ENCODE measurements at places on chromosomes 6 and 20. TPM values are rescaled to one million over a fixed set of nuclear protein-coding genes. Genes with fewer than 3 reads are reported as not detected.

DNA sequence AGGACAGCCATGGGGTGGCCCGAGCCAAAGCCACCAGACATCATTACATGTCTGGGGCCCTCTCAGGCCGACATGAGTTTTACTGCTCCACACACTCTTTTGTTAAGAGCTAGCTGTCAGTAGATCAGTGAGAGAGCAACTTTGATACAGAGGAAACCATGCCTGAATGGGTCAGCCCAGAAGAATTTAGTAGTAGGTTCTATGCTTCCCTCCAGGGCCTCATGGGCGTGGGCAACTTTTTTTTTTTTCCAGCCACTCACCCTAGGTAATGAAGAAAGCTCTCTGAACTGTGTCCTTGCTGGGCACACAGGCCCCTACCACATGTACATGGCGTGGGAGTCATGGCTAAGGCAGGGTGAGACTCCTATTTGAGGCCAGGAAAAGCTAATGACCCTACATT is 38.8 kb downstream of the HLA-F start:
- no peak for DNase-seq

DNA sequence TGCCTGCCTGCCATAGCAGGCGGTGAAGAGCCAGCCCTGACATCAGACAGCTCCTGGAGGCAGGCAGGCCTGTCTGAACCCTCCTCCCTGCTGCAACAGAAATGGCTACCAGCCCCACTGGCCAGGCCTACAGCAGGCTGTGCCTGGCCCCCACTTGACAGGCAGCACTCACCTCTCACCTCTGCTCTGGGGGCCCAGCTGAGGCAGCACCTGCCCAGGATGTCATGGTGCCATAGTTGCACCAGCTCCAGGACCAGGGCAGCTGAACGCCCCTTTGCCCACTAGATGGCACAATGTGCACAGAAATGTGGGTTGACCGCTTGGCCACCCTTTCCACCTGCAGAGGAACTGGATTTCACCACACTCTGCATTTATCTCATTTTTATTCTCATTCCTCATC is 30.6 kb downstream of the MRPL14 start:
- DNase-seq = no peak

DNA sequence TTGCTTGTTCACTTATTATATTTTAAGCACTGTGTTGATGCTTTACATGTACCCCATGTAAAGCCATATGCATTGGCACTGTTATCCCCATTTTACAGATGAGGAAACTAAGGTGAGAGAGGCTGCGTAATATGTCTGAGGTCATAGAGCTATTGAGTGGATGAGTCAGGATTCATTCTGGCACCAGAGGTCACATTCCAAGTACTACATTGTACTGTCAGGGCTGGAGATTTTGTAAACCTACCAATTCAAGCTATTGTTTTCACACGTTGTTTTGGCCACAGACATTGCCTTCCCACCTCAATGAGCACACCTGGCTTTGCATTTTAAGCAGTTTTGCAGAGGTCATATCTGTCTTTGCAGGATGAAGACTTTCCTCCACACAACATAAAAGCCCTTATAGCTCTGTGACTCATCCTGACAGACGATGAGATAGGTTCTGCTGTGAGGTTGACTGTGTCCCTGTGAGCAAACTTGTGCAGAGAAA is 33.2 kb downstream of the ANKS1A start:
- DNase-seq = no peak

DNA sequence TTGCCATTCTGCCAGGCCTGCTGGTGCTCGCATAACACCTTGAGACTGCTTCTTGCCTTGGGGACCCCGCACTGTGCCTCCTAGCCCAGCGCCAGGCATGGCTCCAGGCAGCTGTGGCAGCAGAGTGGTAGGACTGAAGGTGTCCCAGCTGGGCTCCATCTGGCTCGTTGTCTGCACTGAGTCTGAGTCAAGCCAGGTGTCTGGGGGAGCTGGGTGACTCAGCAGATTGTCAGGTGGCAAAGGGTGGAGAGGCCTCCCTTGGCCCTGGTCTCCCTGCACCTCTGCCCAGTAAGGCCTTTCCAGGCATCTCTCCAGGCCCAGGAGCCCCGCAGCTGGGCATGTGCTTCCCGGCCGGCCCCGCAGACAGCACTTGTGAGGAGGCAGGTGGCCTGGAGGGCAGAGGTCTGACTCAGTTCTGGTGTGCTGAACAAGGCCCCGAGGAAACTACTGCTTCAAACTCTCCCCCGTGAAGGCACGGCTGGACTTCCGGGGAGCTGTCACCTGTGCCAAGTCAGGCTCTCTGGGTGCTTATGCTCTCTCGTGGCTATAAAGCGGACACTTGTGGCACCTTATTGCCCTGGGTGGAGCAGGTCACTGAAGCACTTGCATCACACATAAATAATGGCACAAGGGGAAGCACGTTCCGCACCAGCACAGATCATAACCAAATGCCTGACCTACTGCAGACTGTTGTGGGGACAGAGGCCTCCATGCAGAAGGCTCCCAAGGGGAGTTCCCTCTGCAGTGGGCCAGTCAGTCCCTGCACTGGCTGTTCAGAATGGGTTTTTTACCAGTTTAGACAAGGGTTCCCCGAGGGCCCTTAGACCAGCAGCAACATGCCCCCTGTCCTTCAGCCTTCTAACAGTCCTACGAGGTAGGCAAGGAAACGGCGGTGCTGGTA is 27.5 kb downstream of the FOXC1 start:
- peak; percentile 62 for DNase-seq

- DNase-seq = peak; percentile 34
Observed at GRCh38 chr6:16129623-16130401, 926 bp downstream of the MYLIP start.

DNA sequence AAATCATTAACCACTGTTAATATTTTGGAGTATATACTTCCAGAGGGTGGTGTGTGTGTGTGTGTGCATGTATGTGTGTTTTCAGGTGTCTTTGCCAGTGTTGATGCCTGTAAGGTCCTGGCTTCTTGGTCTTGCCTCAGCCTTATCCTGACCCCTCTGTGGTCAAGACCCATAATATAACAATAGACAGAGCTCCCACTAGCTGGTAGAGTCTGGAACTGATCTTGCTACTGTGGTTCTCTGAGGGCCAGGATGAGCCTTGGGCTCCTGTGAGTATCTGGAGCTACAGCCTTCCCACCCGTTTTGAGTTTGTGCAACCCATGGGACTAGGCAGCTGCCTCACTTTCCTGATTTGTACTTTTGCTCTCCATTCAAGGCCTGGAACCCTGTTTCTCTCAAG is 191.0 kb downstream of the IBTK start:
- no peak for DNase-seq

DNA sequence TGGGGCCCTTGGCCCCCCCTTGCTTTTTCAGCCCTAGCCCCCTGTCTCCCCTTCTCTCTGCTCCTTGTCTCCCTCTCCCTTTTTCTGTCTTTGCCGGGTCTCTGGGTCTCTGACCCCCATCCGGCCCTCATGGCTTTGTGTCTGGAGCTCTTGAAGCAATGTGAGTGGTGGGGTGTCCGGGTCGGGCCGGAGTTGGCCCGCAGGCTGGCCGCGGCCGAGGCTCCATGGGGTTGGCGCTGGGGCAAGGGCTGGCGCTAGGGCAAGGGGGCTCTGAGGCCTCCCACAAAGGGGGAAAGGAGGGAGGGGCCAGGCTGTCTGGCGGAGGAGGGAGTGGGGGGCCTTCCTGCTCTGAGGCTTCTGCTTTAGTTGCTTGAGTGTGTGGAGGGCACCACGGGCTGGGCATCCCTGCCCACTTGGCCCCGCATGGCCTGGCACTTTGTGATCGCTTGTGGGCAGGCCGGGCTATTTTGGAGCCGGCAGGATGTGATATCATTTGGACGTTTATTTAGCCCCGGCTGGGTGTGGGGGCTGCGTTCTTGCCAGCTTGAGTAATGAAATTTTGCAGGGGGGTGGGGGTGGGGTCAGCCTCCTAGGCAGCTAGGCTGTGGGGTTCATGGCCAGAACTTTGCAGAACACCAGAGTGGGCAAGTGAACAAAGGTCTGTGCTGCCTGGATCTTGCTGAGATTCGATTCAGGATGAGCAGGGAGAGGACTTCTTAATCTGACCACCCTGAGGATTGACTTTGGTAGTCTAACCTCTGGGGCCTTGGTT is 78.7 kb upstream of the MYL9 start:
- peak; percentile 68 for DNase-seq

GRCh38 chr6:39225543-39225942 is 3.7 kb downstream of the KCNK5 start:
- DNase-seq = peak; percentile 76

The DEFB124 gene
- total RNA-seq = not detected

Measured in upper lobe of left lung (tissue), 6 donors.